ENCODE measurements at places on chromosomes 1 and 21.

GRCh38 chr1:99850459-99851291 lies 514 bp downstream of the AGL start:
- peak; percentile 4 for DNase-seq

DNA sequence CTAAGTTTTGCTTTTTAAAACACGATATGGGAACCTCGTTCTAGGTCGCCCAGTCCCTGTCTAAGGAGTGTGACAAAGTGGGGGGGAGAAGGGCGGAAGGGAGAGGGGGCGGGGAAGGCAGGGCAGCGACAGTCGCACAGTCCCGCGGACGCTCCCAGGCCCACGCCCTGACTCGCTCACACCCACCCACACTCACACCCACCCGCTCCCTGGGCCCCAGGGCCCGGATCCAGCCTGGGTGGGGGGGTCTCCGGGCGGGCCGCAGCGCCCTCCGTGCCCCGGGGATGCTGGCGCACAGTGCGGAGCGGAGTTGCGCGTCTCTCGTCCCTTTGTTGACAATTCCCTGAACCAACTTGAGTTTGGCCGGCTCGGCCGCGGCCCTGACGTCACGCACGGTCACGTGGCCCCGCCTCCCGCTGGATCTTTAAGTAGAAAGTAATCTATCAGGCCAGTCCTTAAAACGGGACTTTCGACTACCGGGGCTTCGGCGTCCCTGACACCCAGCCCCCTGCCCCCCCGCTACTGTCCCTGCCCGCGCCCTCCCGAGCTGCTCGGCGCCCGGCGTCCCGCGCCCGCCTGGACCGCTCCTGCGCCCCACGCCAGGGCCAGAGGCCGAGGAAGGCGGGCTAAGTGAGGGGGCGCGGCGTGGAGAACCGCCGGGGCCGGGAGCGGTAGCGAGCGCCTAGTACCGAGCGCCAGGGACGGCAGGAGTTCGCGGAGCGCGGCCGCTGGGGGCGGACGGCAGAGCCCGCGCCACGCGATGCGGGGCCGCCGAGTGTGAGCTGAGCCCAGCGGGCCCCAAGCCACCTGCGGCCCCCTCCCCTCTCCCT lies at the start of gene FOXD3:
TSS of gene FOXD3 (plus strand) at position 454 of the 830 bp plus-strand sequence. CDS start 492 bp downstream, outside the sequence.
- DNase-seq: no peak

- no peak for DNase-seq
Observed at GRCh38 chr21:44875316-44875700, 1.8 kb upstream of the PTTG1IP start.

GRCh38 chr21:18553786-18554185 lies 150.2 kb upstream of the TMPRSS15 start:
- no peak for DNase-seq
